ENCODE measurements at places on chromosomes 2 and 18.

GRCh38 chr2:181466661-181467576 lies 9.7 kb downstream of the ITGA4 start:
- no peak for DNase-seq

DNA sequence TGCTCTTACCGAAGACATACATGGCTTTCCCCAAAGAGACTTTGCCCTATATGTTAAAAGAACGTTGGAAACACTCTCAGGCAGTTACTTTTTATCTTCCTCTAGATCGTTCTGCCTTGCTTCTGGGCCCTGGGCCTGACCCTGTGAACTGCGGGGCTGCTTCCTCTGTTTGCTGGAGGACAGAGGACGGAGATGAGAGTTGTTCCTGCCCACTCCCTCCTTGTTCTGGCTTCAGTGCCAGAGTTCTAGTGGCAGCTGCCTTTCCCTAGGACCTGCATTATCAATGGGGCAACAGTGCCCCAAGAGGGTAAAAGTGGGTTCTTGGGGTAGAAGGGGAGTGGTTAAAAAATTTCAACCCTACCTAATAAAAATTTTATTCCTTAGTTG lies 6.5 kb upstream of the FN1 start:
- no peak for DNase-seq

DNA sequence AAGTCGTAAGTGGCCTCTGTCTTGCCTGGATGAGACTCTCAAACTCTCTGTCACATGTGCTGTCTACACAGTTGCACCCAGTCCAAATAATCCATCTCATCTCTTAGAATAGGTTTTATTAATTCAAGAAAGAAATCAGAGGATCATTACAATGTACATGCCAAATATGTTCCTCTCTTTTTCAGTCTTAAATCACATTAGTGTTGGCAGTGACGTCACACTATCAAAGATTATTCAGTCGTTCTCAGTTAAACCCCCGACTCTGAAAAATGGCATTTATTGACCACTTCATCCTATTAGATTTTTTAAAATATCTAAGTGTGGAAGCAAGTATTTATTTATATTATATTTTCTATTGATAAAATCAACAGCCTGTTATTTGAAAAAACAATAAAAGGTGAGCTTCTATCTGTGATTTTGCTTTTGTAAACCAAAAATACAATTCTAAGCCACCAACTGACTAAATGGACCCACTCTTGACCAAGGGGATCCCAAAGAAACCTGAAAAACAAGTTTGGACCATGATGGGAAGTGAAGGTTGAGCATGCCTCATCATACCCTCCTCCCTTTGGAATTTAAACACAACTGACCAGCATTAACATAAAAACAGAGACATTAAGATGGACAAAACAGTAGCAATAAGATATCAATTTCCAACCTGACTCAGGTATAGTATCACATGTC lies 1894.4 kb upstream of the LRRTM1 start:
- DNase-seq: no peak

- no peak for DNase-seq
These were observed 45.3 kb downstream of the HADHB start for GRCh38 chr2:26290001-26290400.

DNA sequence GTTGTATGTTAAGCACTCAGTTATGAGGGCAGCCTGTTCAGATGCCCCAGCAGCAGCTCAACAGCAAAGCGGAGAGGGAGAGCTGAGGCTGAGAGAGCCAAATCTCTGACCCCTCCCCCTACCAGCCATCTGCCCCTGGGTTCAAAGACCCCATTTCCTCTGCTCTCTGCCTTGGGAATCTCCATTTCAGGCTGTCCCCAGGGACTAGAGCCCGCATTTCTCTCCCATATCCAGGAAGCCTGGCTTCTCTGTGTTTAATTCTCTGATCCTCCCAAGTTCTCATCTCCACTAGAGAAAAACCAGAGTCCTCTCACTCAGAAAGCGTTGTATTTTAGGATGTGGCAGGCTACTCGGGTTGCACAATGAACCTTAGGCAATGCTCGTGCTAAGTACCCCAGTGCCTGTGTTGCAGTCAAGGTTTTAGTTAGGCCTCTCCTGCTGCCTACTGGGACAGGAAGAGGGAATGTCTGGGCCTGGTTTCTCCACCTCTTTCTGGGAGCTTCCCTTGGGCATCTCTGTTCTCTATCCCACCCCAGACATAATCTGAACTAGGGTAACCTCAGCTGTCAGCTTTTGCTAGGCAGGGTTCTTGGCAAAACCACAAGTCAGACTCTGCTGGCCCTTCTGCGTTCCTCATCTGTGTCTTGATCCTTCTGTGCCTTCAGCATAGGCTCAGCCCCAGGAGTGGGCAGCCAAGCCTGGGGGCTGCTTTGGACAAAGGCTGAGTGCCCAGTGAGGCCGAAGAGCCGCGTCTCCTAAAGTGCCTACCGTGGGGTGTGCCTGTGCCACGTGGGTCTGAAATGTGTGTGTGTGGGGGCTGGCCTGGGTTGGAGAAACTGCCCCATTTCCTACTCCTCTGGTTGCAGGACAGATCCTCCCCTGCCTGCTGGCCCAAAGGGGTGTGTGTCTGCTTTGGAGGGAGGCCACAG lies 96.8 kb downstream of the STPG4 start:
- DNase-seq: peak; percentile 51

GRCh38 chr2:98334439-98335078 lies 11.7 kb upstream of the CNGA3 start:
- DNase-seq: peak; percentile 81

- no peak for DNase-seq
These were observed 212.4 kb downstream of the SLC4A10 start for GRCh38 chr2:161836664-161837063.

- DNase-seq: no peak
These were observed 105.5 kb upstream of the RNF152 start for GRCh38 chr18:61998335-61998734.

GRCh38 chr2:128280901-128281321 lies 37.8 kb downstream of the HS6ST1 start:
- no peak for DNase-seq

DNA sequence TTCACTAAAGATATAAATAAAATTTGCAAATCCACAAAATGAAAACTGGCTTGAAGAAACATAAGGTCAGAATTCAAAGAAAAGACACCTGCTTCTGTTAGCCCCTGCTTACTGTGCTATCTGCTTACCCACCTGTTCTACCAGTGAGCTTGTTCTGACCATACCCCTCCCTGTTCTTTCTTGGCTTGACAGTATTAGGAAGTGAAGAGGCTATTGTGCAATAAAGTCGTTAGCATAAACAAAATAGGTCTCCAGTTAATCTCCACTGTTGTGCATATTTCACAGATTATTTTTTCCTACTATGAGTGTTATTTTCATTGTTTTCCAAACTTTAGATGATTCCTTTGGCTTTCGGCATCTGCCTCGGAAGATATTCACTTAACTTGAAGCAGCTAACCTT lies 322.1 kb downstream of the CCDC85A start:
- DNase-seq: no peak

GRCh38 chr2:207885010-207885409 lies 115.3 kb upstream of the FZD5 start:
- DNase-seq: no peak

DNA sequence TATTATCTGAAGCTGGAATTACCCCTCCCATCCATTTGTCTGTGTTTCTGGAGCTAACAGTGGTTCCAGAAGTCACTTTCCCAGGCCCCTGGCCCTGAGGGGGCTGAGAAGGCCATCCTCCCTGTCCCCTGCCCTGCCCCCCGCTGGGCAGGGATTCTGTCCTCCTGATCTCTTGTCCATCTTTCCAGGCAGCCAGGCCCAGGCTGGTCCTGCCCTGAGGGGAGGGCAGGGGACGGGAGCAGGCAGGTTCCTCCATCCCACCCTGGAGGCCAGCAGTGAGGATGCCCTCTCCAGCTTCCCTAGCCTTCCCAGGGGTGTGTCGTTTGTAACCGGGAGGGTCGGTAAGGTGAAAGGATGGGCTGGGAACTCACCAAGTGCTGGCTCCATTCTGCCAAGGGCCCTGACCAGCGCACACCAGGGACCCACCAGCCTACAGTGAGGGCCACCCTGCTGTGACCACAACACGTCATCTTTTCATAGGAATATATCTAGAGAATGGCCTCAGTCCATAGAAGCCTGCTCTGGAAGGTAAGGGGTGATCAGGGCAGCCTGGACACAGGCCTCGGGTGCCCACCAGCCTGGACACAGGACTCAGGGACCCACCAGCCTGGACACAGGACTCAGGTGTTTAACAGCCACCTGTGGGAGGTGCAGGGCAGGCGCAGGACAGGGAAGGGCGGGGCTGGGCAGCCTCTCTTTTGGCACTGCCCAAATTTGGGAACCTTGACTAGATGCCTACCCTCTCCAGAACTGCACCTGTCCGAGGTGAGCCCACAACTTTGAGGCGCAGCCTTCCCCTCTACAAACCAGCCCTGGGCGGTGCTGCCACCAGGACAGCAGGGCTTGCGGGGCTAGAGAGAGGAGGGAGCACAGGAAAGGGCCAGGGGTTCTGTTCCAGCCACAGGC lies 35.8 kb upstream of the GPC1 start:
- no peak for DNase-seq

GRCh38 chr2:240993446-240994170 lies 4.8 kb upstream of the SNED1 start:
- DNase-seq: no peak

DNA sequence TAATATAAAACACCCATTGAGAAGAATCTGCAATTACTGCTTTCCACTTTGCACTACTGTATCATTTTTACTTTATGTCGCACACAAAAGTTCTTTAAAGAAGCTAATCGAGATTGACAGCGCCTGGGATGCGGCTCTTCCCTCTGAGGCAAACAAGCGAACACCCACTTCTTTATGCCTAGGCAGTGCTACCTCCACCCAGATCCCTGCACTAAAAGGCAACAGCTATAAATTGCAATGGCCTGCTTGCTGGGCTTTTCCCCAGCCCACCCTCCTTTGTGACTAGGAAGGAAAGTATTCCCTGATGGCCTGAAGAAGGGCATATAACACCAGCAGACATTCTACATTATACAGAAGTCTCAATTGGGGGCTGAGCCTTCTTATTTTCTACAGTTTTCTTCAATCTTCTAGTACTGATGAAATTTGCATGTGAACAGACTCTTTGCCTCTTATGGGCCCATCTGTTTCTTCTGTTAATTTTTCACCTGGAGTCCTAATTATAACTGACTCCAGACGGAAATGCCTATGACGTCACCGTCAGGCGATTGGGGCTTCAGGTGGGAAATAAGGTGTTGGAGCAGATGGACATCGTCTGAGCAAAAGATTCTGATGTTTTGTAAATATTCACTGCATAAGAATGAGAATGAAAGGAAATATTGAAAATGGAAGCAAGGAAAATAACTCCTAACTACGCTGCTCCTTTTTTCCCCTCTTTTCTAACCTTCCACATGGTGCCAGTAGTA lies 138.9 kb upstream of the DCC start:
- no peak for DNase-seq

- DNase-seq: no peak
These were observed 7.2 kb downstream of the GAD1 start for GRCh38 chr2:170823898-170824215.

- DNase-seq: no peak
These were observed 67.5 kb upstream of the MBOAT2 start for GRCh38 chr2:9071032-9071431.

GRCh38 chr2:27494944-27495554 lies at the start of gene FNDC4:
Gene FNDC4 (minus strand): TSS chr2:27495200. CDS start chr2:27494679, 521 bp downstream.
- no peak for DNase-seq

DNA sequence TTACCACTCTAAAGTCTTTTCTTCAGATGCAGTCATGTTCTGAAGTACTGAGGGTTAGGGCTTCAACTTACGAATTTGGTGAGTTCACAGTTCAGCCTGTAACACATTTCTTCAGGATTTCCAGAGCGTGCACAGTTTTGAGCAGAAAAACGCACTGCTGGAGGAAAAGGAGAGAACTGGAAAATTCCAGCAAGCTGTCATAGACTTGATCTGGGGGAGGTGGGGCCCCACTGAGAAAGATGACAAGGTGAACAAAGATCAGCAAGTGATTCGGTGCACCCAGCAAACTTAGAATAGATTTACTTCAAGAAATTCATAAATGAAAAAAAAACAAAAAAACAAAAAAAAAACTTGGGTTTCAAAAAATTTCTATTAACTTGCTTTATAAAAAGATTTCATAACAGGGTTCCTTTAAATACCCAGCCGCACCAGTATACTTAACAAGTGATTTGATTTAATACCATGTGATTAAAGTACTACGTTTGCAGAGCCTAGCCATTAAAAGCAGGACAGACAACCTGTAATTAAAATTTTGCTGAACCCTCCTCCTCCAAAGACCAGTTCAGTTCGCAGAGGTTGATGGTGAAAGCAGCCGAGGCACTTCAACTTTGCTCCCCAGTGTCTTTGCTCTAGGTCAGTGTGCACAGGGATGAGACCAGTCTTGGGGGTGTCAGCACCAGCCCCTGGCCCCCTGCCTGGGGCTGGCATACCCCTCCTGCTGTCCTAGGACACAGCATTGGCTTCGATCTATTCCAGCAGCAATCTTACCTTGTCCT lies 30.5 kb downstream of the CTIF start:
- no peak for DNase-seq

GRCh38 chr2:38301340-38301968 lies 75.6 kb downstream of the ATL2 start:
- no peak for DNase-seq

DNA sequence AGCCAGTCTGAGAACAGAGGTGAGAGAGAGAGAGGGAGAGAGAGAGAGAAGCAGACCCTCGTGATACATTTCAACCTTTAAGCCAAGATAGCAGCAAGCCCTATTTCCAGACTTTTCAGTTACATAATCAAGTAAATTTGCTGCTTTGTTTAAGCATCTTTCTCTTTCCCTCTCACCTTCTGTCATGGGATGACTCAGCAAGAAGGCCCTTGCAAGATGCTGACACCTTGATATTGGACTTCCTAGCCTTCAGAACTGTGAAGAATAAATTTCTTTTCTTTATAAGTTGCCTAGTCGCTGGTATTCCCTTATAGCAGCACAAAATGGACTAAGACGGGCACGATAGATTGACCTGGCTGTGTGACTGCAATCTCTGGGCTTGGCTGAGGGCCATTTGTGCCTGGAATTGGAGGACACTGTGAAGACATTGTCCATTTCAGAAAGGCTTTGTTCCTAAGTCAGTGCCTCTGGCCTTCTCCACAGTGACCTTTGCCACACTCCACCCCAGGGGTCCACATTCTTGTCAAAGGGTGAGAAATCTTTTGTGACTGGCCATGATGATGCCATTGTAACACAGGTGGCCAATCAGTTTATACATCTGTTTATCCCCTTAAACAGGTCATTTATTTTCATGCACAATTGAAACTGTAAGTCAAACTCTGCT lies 51.3 kb upstream of the ITSN2 start:
- DNase-seq: no peak

- DNase-seq: no peak
These were observed 242.0 kb downstream of the HDAC4 start for GRCh38 chr2:239158641-239159475.

DNA sequence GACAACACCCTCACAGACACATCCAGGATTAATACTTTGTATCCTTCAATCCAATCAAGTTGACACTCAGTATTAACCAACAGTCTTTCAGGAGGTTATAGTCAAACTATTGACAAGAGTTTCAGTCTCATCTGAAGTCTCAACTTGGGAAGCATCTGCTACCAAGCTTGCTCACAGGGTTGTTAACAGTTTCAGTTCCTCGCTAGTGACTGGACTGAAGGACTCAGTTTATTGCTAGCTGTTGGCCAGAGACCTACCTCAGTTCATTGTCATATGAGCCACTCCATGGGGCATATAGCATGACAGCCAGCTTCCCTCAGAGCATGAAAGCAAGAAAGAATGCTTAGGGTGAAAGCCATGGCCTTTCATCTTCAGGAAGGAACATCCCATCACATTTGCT lies 228.6 kb downstream of the EPHA4 start:
- no peak for DNase-seq
